ENCODE measurements at places on chromosomes 7 and 10.

- no peak for DNase-seq
These were observed 355.6 kb downstream of the RNLS start for GRCh38 chr10:88227342-88228018.

DNA sequence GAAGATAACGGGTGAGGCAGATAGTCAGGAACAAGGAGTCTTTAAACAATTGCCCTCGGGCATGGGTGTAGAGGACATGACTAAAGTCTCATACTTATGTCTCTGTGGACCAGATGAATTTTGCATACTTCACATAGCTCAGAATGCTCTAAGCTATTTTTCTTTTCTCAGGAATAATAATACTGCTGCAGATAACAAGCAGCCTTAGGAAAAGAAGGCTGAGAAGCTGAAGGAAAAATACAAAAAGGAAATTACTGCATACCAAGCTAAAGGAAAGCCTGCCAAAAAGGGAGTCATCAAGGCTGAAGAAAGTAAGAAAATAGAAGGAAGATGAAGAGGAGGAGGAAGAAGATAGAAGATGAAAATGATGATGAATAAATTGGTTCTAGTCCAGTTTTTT is 13.4 kb upstream of the ERCC6 start:
- no peak for DNase-seq

DNA sequence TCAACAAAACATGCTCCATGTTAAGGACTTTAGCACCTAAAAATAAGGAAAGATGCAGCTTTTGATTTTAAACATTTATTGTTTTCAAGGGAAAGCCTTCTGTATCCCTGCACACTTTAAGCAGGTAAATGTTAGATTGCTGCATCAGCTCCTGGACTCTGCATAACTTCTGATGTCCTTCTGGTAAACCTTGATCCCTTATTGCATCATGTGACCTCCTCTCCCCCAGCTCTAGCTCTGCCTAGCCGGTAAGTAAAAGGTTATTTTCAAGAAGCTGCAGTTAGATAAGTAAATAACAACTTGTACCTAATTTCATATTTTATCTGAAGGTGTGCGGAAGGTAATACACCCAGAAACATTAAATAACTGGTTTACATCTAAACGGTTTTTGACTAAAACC is 37.5 kb downstream of the PDK4 start:
- no peak for DNase-seq

- DNase-seq: peak; percentile 59
These were observed 651 bp upstream of the SKAP2 start for GRCh38 chr7:26865094-26865388.

DNA sequence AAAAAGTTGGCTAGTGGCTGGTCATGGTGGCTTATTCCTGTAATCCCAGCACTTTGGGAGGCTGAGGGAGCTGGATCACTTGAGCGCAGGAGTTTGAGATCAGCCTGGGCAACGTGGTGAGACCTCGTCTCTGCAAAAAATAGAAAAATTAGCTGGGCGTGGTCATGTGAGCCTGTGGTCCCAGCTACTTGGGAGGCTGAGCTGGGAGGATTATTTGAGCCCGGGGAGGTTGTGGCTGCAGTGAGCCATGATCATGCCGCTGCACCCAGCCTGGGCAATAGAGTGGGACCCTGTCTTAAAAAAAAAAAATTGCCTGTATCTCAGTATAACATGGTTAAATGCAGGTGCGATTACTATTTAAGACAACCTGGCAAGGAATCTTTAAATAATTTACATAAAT is 61.0 kb downstream of the ADD3 start:
- no peak for DNase-seq

DNA sequence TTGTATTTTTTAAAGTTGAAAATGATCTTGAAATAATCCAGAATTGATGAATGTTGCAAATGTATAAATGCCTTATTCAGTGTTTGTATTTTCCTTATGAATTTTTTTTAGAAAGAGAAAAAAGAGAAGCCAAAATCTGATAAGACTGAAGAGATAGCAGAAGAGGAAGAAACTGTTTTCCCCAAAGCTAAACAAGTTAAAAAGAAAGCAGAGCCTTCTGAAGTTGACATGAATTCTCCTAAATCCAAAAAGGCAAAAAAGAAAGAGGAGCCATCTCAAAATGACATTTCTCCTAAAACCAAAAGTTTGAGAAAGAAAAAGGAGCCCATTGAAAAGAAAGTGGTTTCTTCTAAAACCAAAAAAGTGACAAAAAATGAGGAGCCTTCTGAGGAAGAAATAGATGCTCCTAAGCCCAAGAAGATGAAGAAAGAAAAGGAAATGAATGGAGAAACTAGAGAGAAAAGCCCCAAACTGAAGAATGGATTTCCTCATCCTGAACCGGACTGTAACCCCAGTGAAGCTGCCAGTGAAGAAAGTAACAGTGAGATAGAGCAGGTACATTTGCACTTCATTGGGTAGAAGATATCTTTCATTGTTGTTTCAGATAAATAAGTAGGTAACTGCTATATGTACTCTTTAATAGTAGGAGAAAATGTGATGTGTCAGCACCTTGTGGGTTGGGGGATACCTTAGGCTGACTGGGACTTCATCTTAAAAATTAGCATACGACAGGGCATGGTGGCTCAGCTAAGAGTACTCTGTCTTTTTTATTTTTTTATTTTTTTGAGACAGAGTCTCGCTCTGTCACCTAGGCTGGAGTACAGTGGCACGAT is 3.9 kb downstream of the DDX21 start:
- no peak for DNase-seq

DNA sequence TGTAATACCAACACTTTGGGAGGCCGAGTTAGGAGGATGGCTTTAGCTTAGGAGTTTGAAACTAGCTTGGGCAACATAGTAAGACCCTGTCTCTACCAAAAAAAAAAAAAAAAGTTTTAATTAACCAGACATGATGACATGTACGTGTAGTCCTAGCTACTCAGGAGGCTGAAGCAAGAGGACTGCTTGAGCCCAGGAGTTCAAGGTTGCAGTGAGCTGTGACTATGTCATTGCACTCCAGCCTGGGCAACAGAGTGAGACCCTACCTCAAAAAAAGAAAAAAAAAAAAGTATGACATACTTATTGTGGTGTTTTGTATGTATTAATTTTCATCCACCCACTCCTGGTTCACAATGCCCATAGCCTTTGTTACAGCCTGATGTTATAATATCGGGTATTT is 69.7 kb downstream of the GSAP start:
- no peak for DNase-seq

- DNase-seq: no peak
These were observed 65.9 kb upstream of the FZD1 start for GRCh38 chr7:91198371-91198770.

DNA sequence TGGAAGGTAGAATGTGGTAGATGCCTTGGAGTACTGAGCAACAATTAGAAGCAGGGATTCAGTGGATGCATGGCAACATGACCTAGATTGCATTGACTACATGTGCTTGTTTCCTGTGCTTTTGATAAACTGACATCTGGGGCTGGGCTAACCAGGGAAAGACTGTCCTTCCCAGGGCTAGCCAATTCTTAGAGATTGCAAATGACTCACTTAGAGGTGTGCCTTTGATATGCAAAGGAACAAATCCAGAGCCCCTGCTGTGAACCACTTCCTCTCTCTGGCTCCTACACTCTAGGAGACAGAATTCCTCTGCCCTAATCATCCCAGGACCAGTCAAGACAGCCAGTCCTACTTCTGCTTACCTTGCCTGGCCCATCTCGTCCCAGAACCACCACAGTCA is 651.5 kb downstream of the LRMDA start:
- peak; percentile 52 for DNase-seq

DNA sequence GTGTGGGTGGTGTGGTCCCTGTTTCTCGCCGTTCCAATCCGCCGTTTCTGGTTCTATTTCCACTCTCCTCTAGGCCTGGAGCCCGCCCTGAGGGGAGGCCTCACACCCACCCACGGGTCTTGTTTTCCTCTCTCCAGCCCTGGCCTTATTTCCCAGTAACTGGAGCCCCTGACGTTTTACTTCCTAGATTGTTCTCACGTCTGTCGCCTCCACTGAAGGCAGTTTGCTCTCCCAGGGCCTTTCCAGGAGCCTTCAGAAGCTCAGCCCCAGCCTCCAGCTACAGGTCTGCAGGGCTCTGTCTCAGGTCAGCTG is 30.6 kb downstream of the CFAP46 start:
- no peak for DNase-seq

DNA sequence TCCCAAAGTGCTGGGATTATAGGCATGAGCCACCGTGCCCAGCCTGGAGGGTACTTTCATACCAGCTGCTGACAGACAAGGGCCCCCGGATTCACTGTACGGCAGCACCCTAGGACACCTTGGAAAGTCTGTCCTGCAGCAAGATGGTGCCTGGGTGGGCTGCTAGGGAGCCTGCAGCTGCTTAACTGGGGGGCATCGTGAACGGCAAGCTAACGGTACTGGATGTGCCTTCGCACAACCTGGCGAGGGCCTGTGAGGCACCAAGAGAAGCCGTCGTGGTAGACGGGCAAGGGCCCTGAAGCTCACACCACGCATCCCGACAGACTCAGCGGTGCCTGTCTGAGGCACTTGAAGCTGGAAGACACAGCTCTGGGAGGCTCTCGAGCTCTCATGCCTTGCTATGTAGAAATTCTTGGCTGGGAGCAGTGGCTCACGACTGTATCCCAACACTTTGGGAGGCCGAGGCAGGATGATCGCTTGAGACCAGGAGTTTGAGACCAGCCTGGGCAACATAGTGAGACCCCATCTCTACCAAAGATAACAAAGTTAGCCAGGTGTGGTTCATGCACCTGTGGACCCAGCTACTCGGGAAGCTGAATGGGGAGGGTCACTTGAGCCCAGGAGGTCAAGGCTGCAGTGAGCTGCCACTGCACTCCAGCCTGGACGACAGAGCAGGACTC is 9.4 kb downstream of the BRAT1 start:
- DNase-seq: no peak

DNA sequence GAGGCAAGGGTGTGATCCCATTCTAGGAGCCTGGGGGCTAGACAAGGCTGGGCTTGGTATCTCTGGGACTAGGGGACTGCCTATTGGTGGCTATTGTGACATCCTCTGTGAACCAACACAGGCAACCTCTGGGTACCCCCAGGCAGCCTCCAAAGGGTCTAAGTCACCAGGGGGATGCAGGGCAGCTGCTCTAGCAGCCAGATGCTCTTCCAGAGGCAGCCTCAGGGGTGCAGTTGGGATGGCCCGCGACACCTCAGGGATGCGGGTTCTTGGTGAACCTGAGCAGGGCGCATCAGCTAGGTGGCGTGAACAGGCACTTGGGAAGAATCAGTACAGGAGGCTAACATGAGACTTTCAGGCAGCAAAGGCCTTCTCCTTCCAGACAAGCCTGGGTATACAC is 1.6 kb upstream of the TMEM120A start:
- DNase-seq: no peak

GRCh38 chr7:159148430-159149395 is 4.0 kb upstream of the VIPR2 start:
- no peak for DNase-seq

DNA sequence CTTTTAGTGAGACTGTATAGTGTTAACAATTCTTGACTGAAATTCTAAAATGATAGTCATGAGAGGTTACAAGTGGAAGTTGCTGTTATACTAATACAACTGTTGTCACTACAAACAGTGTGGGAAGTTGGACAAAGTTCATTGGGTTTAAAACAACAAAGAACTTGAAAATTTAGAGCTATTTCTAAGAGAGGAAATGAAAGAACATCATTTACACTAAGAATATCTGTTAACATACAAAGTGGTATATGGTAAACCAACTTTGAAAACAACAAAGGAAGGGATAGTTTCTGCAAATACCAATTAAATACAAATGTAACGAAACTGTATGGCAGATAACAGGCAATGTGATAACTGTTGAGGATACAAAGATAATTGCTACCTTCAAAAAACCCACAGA is 11.6 kb downstream of the MTPN start:
- no peak for DNase-seq

GRCh38 chr10:133365461-133366129 is 7.6 kb downstream of the ECHS1 start:
- no peak for DNase-seq

DNA sequence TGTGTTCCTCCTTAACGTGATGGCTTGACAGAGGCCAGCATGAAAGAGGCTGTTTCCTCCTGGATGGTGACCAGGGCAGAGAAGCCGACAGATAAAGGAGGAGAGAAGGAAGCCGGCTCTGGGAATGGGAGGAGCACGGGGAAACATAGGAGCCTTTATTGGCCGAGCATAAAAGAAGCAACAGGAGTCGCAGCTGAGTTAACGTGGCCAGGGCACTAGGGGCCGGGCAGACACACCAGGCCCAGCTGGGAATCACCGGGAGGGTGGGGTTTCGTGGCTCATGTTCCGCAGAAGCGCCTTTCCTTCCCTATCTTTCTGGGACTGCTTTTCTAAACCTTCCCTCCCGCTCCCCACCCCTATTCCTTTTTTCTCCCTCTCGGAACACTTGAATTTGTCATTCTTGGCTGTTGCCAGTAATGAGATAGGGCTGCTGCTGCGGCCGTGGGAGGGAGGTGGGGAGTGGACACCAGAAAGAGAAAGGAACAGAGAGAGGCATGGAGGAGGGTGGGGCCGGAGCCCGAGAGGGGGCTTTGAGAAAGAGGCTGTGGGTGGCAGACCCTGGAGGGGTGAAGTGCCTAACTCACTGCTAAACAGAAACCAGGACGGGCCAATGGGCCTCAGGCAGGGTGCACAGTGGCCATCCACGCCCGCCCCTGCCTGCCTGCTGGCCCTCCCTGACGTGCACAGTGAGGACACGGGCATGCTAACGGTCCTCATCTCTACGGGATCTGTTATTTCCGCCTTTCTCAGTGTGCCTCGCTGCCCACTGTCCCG is 65.2 kb downstream of the COL13A1 start:
- peak; percentile 71 for DNase-seq

DNA sequence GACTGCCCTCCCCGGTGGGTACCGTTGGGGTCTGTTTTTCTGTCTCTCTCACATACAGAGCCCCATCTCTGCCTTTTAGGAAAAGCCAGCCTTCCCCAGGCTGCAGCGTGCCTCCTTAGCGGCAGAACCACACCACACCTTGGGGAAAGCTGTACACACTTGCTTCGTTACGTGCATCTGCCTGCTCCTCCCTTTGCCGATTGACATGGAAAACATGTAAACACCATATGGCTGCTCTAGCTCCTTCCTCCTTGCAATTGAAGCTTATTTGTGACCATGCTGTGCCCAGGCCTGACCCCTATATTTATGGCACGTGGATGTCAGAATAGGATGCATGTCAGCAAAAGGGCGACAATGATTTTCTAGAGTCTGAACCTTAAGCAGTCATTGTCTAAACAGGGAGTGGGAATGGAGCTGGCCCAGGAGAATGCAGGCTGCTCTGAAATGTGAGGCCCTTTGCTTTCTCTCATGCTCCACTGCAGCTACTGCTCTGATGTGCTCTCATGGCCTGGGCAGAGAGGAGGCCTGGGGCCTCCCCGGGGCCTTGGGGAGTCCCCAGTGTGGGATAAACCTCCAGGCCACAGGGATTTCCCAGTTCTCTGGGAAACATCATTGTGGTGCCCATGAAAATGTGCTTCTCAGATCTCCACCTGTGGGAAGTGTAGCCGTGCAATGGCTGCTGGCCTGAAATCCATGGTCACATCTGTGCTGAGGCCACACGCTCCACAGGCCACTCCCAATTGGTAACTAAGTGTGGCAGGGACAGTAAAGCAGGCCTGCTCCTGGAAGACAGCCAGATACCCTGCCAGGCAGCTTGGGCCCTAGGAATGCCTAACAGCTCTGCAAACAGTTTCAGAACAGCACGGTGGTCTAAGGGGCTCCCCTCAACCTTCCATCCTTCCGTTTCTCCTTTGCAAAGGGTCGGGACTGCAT is 18.6 kb downstream of the PDE6C start:
- DNase-seq: no peak

Measured in H54 (cell line).